ENCODE measurements at places on chromosomes 12 and 14.
A peak's percentile ranks its signal among the peaks of the same experiment; 100 is the strongest.

GRCh38 chr14:30559638-30560091, 707 bp downstream of the G2E3 start:
- DNase-seq, result no peak

GRCh38 chr12:12521044-12521485, 41.6 kb downstream of the DUSP16 start:
- DNase-seq, result no peak

- DNase-seq, result no peak
Observed at GRCh38 chr14:53954551-53955228, 1.9 kb downstream of the BMP4 start.

DNA sequence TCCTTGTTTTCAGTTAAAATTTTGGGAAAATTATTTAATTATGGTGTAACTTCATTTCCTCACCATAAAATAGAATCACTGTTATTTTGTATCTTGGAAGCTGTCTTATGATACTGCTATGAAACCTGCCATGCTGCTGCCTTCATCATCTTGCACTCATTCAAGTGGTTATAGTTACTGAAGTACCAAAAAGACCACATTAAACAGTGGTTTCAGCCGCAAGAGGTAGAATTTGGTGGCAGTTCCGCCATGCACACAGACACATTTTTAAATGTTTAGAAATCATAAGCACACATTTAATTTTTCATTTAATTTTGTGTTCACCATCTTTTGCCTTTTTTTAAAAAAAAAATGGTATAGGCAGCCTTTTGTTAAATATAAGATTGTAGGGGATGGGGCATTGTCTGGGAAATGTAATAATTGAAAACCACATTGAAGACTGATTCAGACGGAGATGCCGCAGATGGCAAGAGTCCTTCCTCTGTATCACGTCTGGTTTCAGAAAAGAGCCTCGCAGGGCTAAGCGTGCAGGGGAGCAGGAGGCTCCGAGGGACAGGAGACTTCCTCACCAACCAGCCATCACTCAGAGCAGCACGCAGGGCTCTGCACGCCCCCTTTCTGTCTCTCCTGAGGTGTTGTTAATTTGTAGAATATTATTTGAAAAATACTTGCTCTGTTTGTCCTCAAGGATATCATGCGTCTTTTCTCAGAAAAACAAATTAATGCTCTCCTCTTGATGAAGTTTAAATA, 115.2 kb upstream of the PELI2 start:
- no peak for DNase-seq

- DNase-seq, result no peak
Observed at GRCh38 chr14:100312877-100313400, 6.7 kb upstream of the SLC25A29 start.

DNA sequence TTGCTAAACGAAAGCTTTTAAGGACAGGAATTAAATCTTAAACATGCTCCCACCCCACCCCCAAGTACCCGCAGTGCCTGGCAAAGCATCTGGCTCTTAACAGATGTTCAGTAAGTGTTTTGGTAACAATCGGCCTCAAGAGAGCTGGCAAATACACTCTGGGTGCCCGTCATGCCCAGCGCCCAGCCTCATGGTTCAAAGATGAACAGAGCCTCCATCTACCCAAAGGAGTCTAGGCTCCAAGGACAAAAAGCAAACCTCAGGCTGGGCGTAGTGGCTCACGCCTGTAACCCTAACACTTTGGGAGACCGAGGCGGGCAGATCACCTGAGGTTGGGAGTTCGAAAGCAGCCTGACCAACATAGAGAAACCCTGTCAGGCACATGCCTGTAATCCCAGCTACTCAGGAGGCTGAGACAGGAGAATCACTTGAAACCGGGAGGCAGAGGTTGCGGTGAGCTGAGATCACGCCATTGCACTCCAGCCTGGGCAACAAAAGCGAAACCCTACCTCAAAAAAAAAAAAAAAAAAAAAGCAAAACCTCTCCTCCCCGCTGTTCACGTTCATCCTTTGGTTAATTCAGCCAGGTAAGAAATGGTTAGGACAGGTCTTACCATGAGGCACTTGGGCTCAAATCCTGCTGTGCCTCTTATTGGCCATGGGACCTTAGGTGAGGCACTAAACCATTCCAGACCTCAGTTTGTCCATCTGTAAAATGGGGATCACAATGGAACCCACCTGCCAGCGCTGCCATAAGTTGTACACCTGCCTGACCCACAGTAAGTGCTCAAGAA, 151.3 kb downstream of the BCL11B start:
- no peak for DNase-seq

GRCh38 chr12:71840231-71840847, 780 bp downstream of the TBC1D15 start:
- DNase-seq, result peak; percentile 76

- no peak for DNase-seq
Observed at GRCh38 chr12:98456576-98457573, 58.5 kb upstream of the TMPO start.

DNA sequence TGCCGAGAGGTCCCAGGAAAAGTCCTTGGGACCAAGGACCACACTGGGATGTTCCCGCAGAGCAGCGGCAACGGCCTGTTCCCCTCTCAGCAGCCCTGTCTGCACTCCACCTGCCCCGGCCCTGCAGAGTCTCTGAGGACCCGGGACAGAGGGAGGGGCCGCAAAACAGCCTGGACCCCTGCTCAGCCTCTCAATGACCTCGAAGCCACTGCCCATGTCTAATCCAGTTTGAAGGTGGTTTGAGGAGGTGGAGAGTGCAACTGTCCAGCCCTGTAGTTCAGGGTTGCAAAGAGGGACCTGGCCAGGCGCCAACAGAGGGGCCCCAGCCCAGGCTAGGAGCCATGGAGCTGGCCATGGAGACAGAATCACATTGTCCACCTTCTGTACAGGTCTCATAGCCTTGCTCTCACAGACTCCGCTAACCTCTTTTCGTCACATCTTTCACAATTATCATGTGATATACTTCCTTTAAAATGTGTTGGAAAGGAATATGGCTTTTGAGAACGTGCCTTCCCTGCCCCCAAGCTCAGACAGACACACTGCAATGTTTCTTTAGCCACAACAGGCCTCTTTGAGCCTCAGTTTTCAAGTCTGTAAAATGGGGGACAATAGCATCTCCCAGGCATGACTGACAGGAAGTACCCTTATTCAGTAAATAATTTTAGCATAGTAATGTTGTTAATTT, 49.3 kb downstream of the ACTN1 start:
- no peak for DNase-seq

Data from HS-5 (cell line).